Stimulated activated CD8-positive, alpha-beta memory T cell treated with anti-CD3 and anti-CD28 coated beads, Interleukin-4, amount 100 ng/mL, for 1 hour (primary cell): ENCODE measurements at places on chromosomes 12 and 14.

- DNase-seq = no peak
Measured at GRCh38 chr14:71319666-71320065, 412.4 kb downstream of the PCNX1 start.

DNA sequence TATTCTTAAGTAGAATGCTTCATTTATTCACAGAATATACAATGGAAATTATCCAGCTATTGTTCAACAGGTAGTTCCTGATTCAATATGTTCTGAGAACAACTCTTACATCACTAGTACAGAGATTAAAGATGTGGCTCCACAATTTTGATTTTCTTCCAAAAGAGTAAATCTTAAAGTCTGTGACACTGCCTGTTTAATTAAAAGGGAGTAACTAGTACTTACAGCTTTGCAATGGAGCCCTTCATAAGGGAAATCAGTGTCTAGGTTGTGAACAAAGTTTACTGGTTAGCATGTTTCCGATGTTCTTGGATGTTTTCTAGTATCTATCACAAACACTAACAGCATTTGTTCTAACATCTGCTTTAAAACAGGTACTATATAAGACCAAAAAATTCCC is 30.8 kb downstream of the MIA2 start:
- DNase-seq = no peak

DNA sequence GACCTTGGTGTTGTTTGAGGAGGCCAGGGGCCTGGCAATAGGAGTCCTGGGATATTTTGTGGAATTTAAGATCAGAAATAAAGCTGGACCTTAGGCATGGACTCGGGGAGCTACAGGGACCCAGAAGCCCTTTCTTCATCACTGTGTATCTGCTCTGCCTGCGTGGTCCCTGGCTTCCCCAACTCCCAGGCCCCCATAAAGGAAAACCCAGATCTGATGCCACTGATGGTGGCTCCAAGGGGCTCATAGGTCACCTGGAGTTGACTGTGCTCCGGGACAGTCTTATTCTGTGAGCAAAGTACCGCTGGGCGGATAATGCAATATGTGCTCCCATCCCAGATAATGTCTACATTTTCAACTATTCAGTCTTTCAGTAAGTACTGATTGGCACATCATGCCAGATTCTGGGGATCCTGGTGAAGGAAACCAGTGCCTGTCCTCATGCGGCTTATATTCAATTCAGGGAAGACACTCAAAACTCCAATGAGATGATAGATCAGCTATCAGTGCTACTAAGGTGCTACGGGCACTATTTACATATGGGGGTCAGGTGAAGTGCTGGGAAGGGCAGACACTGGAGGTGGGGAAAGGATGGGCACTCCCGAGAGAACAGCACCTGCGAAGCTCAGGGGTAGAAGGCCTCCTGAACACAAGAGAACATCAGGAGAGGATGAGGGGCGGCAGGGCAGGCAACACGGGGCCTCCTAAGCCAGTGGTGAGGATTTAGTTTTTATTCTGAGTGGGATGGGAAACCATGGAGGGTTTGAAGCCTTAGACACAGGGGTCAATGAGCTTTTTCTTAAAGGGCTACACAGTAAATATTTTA is 5.5 kb upstream of the SELPLG start:
- DNase-seq = no peak

DNA sequence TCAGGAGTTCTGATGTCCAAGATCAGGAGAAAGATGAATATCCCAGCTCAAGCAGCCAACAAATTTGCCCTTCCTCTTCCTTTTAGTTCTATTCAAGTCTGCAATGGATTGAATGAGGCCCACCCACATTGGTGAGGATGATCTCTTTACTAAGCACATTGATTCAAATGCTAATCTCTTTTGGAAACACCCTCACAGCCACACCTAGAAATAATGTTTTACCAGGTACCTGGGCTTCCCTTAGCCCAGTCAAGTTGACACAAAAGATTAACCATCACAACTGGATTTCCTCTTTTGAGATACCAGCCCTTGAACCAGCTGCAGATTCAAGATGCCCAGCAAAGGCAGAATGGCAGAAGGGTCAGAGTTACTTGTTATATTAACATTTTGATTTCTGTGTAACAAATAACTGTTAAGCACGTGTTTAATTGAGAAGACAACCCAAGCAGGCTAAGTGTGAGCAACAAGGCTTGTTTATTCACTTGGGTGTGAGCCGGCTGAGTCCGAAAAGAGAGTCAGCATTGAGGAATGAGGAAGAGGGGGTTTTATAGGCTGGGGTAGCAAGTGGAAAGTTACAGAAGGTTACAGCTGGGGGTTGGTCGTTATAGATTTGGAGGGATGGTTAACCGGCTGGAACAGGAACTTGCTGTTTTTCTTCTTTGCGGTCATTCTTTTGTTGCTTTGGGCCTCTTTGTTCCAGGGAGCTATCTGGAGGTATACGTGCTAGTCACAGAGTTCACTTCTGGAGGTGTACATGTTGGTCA is 180.3 kb downstream of the EMP1 start:
- no peak for DNase-seq

DNA sequence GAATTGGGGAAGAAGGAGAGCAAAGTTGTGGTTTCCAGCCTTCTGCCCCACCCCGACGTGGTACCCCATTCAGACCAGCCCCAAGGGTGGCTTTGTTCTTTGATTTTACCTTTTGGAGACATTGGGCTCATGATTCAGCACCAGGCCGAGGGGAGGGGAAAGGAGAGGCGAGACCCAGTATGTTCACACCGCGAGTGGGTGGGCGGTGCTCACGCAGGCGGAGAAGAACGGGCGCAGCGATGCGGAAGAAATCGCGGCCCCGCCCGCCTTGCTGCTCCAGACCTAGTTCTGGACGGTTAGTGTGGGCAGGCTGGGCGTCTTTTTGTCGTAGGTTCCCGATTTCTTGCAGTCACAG is 963 bp downstream of the ATL1 start:
- peak; percentile 3 for DNase-seq

GRCh38 chr12:5524116-5524768 is 92.3 kb downstream of the NTF3 start:
- no peak for DNase-seq

- no peak for DNase-seq
Measured at GRCh38 chr14:101362529-101363260, 198.6 kb upstream of the DIO3 start.

- no peak for DNase-seq
Measured at GRCh38 chr14:63155511-63156185, 48.6 kb upstream of the RHOJ start.

DNA sequence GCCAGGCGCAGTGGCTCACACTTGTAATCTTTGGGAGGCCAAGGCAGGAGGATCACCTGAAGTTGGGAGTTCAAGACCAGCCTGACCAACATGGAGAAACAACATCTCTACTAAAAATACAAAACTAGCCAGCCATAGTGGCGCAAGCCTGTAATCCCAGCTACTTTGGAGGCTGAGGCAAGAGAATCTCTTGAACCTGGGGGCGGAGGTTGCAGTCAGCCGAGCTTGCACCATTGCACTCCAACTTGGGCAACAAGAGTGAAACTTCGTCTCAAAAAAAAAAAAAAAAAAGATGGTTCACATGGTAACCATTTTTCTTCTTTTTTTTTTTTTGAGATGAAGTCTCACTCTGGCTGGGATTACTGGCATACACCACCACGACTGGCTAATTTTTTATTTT is 35.3 kb downstream of the SLC2A14 start:
- no peak for DNase-seq

DNA sequence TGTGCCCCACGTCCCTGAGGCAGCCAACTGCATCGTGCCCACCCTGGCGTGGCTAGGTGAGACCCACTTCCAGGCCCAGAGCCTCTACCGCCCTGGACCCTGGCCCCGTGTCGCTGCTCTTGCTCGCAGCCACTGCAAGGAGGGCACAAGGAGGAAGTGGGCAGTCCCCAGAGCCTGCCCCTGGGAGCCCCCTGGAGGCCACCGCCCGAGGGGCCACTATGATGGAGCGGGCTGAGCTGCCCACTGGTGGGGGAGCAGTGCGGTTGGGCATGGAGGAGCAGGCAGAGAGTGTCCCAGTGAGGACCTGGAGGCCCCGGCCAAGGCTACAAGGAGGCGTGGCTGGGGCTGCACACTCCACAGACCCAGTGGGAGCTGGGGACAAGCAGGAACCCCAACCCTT is 323.6 kb downstream of the PCNX1 start:
- DNase-seq = no peak

DNA sequence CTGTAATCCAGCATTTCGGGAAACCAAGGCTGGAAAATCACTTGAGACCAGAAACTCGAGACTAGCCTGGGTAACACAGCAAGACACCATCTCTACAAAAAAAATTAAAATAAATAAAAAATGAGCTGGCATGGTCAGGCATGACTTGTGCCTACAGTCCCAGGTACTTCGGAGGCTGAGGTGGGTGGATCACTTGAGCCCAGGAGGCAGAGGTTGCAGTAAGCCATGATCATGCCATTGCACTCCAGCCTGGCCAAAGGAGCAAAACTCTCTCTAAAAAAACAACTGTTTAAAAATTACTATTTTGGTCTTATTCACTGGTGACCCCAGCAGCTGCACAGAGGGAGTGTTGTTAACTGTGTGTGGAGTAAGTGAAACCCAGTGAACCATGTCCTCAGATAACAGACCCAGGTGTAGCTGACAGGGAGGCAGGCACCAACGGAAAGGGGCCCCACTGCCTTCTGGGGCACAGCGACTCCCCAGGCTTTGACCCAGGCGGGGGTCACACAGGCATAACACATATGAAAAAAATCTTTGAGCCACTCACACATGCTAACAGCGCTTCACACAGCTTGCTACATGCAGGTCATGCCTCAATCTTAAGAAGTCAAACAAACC is 12.1 kb downstream of the DDX54 start:
- DNase-seq = no peak

GRCh38 chr12:68425998-68426397 is 93.8 kb upstream of the MDM1 start:
- no peak for DNase-seq

GRCh38 chr14:65206078-65206447 is 103.7 kb upstream of the MAX start:
- DNase-seq = no peak

GRCh38 chr14:54343272-54344121 is 53.3 kb upstream of the CDKN3 start:
- DNase-seq = no peak

GRCh38 chr12:89475203-89475990 is 49.2 kb downstream of the GALNT4 start:
- DNase-seq = no peak

DNA sequence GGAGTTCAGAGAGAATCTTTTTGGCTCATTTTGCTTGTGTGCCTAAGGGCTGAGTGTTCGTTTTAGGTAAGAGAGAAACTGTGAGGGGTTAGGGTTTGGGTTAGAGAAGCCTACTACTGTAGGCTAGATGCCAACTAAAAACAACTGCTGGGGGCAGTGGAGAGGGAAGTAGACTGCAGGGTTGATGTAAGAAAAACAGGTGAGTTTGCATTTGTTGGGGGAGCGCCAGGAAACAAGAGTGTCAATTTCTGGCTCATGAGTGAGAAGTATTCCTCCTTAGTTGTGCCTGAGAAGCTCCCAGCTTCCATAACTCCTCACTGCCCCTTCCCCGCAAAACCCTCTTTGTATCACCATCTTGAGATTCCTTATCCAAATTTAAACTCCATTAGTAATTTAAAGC is 92.3 kb downstream of the DERA start:
- DNase-seq = no peak

- DNase-seq = no peak
Measured at GRCh38 chr12:108341356-108341755, 2.2 kb upstream of the CMKLR1 start.

DNA sequence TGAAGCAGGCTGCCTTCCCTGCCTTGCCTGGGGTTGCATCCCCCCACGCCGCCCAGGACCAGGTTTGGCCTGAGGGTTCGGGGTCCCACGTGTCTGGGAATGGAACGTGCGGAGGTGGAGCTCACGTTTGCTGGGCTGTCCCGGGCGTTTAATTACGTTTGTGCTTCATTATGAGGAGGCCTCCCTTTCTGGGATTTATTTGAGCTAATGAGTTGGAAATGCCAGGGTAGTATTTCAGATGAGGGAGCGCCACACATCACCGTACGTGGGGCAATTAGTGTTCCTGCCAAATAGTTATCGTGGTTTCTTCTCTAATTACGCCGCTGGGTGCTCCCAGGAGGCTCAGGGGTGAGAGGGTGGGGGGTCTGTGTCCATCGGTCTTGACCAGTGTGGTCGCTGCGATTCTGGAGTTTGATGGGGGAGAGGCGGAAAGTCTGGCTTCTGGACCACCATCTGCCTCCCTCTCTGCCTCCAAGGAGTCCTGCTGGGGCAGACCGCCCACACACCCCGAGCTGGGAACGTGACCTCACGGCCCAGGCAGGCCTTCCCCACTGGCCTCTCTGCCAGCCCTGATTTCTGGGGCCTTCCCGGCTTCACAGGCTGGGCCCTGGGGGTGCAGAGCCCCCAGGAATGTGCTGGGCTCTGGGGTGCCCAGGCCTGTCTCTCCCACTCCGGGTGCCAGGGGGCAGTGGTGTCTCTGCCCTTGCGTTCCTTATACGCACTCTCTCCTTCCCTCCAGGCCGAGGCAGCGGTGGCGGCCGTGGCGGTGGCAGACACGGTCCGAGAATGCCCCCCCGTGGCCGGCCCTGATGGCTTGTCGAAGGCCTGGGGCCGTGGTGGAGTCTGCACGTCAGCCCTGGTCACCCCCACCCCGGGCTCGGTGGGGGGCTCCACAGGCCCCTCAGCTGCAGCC is 18.9 kb downstream of the KIF26A start:
- no peak for DNase-seq
